T-helper 2 cell (primary cell): ENCODE measurements at places on chromosomes 11 and 22.
A peak's percentile ranks its signal among the peaks of the same experiment; 100 is the strongest.

DNA sequence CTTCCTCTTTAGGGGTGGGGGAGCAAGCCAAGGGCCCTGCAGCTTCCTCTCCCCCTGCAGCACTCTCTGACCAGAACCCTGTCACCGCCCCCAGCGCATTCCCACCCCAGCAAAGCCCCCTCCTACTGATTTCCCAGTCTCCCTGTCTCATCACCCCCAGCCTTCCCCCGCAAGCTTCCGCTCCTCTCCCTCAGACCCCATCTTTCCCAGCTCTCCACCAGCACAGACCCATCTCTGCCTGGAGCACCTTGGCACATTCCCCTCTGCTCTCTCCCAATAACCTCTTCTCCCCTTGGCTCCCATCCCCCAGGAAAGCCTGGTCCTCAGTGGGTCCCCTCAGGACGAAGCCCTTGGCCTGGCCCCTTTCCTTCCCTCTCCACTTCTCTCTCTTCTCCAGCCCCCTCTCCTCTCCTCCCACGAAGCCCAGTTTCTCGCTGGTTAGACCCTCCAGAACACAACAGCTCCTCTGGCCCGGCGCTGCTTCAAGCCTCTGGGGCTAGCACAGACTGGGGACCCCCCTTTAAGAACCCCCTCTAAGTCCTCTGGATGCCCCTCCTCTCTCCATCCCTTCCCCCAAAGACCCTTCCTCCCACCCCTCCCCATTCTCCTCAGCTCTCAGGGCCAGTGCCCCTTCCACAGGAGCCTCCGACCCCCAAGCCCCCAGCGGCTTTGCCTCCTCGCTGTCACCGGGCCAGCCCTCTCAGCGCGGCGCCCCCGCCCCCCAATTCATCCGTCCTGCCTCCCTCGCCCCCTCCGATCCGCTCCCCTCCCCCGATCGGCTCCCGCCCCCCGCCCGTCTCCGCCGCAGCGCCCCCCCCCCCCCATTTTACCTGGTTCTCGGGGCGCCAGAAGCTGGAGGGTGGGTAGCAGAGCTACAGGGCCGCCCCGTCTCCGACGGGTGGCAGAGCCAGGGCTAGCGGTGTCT lies 594 bp downstream of the NRXN2 start:
- DNase-seq = no peak

- DNase-seq = no peak
Measured at GRCh38 chr11:108870373-108871020, 205.6 kb downstream of the DDX10 start.

GRCh38 chr11:21861314-21861713 lies 331.6 kb upstream of the ANO5 start:
- DNase-seq = no peak

DNA sequence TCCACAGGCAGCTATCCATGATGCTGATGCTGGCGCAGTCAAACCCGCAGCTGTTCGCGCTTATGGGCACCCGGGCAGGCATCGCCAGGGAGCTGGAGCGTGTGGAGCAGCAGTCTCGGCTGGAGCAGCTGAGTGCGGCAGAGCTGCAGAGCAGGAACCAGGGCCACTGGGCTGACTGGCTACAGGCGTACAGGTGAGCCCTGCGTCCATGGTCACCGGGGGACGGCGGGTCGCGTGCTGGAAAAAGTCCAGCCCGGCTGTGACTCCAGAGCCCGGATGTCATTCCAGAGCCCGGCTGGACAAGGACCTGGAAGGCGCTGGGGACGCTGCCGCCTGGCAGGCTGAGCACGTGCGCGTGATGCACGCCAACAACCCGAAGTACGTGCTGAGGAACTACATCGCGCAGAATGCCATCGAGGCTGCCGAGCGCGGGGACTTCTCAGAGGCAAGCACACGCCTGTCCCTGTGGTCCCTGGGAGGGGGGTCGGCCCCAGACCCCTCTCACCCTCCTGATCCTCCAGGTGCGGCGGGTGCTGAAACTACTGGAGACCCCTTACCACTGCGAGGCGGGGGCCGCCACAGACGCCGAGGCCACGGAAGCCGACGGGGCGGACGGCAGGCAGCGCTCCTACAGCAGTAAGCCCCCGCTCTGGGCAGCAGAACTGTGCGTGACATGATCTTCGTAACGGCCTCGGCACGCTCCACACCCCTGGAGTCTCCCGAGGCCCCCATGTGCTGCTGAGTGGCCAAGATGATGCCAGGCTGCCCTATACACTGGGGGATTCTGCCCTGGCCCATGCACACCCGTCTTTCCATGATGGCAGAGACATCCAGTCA lies 16.1 kb downstream of the SELENOO start:
- no peak for DNase-seq

DNA sequence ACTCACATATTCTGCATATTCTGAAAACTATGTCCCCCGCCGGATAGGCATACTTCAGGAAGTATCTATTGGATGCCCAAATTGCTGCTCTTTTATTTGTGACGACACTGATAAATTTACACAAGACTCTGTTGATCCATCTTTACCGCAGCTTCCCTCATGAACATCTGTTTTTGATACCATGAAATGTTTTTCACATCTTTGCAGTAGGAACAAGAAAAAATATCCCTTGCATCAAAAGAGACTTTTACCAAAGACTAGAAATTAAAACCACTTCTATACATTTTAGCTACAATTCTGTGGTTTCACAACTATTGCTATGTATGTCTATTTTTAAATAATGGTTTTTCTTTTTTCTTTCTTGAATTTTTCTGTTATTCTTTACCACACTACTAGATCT lies 15.3 kb downstream of the POU2AF2 start:
- no peak for DNase-seq

GRCh38 chr11:79708319-79708932 lies 267.6 kb upstream of the TENM4 start:
- DNase-seq = peak; percentile 12

- DNase-seq = no peak
Measured at GRCh38 chr11:110453684-110454354, 24.1 kb downstream of the FDX1 start.

GRCh38 chr22:24190596-24191208 lies 9.4 kb downstream of the SUSD2 start:
- DNase-seq = no peak

- no peak for DNase-seq
Measured at GRCh38 chr11:50178737-50179136, 146.1 kb downstream of the OR4C45 start.

DNA sequence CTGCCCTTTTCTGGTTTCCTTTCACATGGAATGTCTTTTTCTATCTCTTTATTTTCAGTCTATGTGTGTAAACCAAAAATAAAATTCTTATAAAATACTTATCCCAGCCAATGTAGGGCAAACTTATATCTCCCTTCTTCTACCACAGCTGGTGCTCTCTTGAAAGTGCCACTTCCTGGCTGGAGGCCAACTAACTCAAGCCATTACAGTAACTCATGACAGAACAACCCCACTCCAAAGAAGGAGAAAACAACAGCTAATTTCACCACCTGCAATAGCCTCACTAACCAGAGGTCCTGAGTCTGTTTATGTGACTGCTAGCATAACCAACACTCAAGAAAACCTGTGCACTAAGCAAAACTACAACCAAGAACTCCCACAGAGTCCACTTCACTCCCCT lies 74.9 kb upstream of the DBX1 start:
- no peak for DNase-seq

GRCh38 chr11:76008474-76008873 lies 193.5 kb downstream of the UVRAG start:
- no peak for DNase-seq

GRCh38 chr11:125165843-125166763 lies 1.6 kb downstream of the PKNOX2 start:
- no peak for DNase-seq

- no peak for DNase-seq
Measured at GRCh38 chr11:117916956-117917355, 12.2 kb downstream of the TMPRSS13 start.

- peak; percentile 75 for DNase-seq
Measured at GRCh38 chr22:28442264-28442710, 237.4 kb downstream of the TTC28 start.

GRCh38 chr11:113667801-113668200 lies 38.3 kb downstream of the TMPRSS5 start:
- DNase-seq = no peak

DNA sequence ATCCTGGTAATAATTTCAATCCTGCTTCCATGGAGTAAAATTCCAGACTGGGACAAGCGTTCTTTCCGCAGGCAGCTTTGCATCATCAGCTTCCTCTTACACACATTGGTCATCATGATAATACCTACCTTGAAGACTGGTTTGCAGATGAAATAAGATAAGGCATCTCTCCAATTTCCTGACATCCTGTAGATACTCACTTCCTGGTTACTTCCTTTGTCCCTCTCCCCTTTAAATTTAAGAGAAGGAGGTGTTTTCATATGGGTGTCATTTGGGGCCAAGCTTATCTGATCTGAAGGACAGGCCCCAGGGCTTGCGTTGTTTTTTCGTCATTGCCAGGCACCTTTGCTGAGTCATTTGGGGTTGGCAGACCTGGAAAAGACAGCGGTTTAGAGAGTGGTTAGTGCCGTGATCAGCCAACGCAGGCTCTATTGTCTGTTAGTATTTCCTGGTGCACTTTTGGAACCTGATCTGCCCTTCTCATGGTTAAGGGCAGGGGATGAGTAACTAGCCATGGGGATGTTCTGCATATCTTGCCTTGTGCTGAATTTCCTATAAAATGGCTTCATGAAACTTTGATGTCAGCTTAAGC lies 24.1 kb downstream of the GRAMD1B start:
- peak; percentile 27 for DNase-seq

DNA sequence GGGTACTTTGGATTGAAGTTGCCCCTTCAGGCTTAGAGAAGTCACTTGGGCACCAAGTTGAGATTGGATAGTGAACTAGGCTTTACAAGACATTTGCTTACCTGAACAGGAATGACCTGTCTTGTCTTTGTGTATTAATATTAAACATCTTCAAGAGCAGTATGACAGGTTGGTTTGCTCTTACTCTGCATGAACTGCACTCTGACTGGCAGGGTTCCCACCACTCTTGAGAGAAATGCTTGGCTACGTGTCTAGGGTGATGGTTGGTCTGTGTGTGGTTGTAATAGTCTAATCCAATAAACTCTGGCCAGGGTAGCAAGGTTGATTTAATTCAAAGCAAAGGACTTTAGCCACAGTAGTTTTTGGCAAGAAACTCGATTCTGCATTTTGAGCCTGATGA lies 20.1 kb upstream of the SPTBN2 start:
- DNase-seq = no peak

DNA sequence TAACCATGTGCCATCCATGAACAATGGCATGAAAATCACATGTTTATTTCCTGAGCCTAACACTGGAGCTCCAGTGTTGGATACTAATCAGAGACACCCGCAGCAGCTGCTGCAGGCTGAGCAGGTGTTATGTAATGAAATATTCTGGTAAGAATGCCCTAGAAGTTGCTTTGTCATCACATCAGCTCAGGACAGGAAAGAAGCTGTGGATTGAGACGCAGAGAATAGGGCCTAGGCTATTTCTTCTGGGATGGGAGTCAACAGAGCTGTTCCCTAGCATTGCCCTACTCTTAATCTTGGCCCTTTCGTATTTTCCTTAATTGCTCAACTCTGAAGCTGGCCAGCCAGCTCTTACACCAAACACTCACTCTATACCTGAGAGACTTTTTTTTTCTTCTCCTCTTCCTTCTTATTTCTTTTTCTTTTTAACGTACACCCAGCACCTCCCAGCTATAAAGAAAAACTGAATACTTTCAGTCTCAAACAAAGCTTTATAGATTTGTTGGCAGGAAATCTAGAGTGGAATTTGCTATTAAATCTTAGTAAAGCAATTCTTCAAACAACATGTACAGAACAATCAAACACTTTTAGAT lies 31.9 kb downstream of the RASSF10 start:
- DNase-seq = no peak

DNA sequence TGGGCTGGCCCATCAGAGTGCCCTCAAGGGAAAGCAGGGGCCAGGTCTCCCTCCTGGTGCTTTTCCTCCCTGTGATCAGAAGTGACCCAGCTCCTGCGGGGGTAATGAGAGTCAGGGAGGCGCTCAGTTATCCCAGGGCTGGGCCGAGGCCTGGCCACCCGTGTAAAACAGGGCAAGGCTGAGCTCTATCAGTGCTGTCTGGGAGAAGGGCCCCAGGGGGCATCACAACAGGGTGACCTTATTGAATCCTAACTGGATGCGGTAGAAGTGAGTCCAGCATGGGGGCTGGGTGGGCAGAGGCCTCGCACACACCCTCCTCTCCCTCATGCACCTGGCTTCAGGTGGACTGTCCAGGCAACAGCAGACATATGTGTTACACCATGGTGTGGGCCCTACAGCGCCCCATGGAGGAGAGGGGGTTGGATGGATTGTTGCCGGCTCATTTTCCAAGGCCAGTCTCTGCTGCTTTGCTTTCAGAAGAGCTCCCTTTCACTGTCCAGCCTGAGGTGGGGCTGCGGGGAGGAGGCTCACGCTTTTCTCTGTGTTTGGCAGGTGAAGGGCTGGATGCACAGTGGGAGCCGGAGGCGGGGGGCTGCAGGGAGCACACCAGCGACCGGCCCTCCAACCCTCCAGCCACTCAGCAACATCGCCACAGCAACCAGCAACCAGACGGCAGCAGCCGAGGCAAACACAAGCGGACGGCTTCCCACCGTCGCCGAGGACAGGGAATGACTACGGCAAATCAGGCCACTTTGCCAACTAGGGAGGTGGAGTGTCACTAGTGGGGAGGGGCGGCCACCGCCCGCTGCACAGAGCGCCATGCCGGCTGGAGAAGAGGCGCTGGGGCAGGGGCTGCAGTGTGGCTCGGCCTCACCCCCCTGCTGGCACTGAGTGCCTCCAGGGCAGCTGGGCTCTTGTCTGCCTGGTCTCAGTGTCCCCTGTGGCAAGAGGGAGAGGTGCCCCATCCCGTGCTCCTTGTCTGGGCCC lies 24.7 kb downstream of the GNAZ start:
- no peak for DNase-seq

DNA sequence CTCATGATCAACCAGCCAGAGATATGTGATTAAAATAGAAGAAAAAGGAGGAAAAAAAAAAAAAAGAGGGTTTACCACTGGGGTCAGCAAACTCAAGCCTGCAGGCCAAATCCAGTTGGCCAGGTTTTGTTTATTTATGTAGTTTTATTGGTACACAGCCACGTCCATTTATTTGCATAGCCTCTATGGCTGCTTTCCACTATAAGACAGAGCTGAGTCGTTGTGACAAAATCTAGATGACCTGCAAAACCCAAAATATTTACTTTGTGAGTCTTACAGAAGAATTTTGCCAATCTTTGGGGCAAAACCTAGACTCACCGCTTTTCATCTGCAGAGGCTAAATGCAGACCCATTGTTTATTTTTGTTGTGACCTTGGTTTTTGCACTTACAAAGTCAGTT lies 87.1 kb downstream of the TENM4 start:
- no peak for DNase-seq

DNA sequence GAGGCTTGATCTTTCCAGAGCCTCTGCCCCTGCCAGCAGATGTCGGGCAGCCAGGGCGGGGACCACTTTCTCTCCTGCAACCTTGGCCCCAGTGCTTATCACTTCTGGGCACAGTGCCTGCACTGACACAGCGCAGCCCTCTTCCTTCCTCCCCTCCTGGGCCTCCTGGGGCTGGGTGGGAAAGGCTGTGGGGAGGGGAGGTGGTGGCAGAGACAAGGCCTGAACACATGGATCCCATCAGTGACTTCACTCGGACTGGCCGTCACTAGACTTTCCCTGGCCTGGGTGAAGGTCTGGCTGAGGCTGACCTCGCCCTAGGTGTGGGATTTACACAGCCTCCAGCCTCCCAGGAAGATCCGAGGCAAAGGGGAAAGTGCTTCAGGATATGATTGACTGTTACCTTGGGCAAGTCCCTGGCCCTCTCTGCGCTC lies 68.1 kb downstream of the LRRC32 start:
- no peak for DNase-seq
